ENCODE measurements at places on chromosomes 5 and 9.

DNA sequence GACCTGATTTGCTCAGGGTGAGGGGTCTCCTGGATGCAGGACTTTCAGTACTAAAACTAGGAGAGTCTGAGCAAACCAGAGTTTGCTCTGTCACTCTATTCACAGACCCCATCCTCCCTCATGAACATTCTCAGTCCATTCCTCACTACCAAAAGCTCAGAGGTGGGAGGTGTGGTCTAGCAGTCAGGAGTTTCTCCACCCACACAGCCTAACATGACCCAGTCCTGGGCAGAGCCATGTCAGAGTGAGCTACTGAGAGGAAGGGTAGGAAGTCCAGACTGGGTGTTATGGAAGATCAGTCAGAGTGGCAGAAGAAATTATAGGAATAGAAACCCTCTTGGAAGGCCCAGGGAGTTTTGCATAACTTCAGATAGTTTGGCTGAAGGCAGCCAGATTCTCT is 113.3 kb upstream of the GRAMD2B start:
- DNase-seq = no peak

- peak; percentile 46 for DNase-seq
Measured at GRCh38 chr5:10719965-10720364, 41.1 kb downstream of the DAP start.

DNA sequence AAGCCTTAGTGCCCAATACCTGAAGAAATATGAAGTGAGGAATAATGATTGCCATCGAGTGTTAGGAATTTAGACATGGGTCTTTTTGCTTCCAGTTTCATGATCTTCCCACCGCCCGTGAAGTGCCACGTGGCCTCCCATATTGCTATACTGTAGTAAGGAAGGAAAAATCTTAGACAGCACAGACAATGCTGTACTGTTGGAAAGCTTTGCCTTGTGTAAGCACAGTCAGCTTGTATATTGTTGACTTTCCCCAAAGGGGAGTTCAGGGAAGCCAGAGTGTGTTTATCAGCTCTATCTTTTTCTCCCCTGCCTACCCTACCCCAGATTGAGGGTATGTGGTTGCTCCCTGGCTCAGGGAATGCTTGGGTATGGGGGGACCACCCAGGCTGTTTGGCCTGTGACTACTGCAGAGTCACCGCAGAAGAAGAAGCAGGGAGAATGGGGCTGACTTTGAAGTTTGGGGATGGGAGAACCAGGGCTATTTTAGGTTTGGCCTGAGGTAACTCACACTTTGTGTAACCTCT is 161.8 kb upstream of the MEF2C start:
- no peak for DNase-seq

DNA sequence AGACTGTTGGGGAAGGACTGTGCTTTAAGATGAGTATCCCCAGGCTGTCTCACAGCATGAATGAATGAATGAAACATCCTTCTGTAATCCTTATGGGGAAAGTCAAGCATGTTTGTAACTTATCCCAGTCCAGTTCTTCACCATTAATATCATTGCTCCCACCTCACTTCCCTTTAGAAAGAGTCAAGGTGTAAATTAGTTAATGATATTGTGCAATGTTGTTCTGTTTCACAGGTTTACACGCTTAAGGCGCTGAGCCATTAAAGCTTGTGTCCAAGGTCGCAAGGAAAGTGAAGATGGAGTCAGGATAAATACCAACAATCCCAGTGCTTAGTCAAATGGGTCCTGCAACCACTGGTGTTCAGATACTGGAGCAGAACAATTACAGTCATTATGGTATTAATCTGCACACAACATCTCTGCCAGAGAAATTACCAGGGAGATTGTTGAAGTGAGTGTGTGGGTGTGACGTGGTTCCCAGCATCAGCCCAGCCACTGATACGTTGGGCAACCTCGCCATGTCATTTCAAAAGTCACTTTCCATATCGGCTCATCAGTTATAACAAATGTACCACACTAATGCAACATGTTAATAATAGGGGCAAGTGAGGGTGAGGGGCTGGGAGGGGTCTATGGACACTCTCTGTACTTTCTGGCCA is 1.5 kb upstream of the MYO10 start:
- DNase-seq = no peak

DNA sequence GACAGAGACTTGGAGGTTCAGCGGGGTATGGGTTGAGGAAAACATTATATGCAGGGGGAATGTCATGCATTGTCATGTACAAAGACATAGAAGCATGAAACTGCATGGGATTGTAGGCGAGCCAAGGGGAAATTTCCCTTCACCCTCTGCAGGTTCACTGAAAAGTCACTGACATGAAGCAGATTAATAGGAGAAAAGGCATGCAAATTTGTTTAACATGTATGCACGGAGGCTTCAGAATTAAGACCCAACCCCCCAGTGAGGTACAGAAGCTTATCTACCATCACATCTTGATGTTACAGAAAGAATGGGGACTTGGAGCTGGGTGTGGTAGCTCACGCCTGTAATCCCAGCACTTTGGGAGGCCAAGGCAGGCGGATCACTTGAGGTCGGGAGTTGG is 18.5 kb downstream of the NIM1K start:
- no peak for DNase-seq

- no peak for DNase-seq
Measured at GRCh38 chr5:52906845-52907244, 82.3 kb upstream of the ITGA2 start.

DNA sequence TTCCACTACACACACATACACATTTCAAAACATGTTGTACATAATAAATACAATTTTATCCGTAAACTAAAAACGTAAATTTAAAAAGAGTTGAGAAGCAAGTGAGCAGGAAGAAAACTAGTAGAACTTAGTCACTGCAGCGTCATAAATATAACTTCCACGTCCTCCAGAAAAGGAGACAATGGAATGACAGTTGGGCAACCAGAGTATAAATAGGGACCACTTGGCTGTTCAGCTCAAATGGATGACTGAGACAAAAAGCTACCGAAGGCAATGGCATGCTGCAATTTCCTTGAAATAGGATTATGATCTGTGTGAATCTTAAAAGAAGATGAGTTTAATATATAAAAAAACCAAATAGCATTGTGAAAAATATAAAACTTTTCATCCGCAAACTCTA is 438.5 kb upstream of the RGMB start:
- DNase-seq = no peak

DNA sequence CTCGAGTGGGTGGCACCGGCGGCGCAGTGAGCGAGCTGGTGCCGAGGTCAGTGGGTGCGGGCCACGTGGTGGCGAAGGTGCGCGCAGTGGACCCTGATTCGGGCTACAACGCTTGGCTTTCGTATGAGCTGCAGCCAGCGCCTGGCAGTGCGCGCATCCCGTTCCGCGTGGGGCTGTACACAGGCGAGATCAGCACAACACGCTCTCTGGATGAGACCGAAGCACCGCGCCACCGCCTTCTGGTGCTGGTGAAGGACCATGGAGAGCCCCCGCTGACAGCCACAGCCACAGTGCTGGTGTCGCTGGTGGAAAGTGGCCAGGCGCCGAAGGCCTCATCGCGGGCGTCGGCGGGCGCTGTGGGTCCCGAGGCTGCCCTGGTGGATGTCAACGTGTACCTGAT is 2.1 kb downstream of the PCDHA5 start:
- DNase-seq = no peak

GRCh38 chr9:124290743-124291554 is 33.2 kb downstream of the NEK6 start:
- DNase-seq = no peak

GRCh38 chr5:122766130-122766529 is 8.8 kb upstream of the SNX2 start:
- DNase-seq = no peak

All from RWPE1 (cell line).